ENCODE measurements at places on chromosomes 13 and 19. TPM values are rescaled to one million over a fixed set of nuclear protein-coding genes. Genes with fewer than 3 reads are reported as not detected.

GRCh38 chr13:65159803-65160202 is 2070.3 kb downstream of the PCDH9 start:
- no peak for DNase-seq

- no peak for DNase-seq
Measured at GRCh38 chr19:12778905-12779161, 3.5 kb upstream of the HOOK2 start.

GRCh38 chr19:44689290-44690130 is 9.4 kb upstream of the CEACAM16 start:
- DNase-seq, result peak; percentile 77

Gene CHERP
- 57.2 TPM for total RNA-seq

GRCh38 chr13:23467048-23467931 is 33.8 kb upstream of the SACS start:
- no peak for DNase-seq

DNA sequence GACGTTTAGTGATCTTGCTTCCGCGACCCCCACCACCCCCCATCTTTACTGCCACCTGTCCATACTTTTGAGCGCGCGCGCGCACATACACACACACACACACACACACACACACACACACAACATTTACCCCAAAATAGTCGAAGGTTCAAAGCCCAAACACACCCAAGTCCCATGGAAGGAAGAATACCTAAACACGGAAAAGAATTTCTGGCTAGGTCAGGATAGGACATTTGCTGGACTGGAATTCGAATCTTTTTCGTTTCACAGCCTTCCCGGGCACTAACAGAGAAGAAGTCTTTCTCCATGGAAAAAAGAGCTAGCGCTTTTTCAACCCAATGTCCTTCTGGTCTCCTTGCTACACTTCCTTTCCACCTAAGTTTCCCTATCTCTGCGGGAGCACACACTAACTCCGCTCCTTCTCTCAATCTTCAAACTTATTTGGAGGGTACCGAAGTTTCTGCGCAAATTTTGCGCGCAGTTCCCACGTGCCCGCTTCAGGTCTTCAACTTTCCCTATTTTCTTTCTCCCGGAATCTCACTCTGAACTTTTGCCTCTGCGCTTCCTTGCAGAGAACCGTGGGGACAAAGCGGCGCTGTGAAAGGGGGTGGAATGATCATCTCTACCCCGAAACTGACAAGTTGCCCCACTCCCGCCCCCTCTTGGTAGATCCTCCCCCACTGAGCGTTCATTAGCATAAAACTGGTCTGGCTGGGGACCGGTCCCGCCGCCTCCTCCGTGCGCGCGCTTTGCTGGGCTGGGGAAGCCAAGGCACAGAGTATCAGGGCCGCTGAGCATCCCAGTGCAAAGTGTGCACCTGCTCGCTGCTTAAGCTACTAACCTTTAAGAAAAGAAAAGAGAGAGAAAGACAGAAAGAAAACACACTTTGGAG is 2.7 kb downstream of the DACH1 start:
- no peak for DNase-seq

Gene MBD3L2
- total RNA-seq, result not detected

Gene FSTL3
- 0.64 TPM for total RNA-seq

GRCh38 chr13:60148918-60149317 is 14.8 kb downstream of the DIAPH3 start:
- no peak for DNase-seq

DNA sequence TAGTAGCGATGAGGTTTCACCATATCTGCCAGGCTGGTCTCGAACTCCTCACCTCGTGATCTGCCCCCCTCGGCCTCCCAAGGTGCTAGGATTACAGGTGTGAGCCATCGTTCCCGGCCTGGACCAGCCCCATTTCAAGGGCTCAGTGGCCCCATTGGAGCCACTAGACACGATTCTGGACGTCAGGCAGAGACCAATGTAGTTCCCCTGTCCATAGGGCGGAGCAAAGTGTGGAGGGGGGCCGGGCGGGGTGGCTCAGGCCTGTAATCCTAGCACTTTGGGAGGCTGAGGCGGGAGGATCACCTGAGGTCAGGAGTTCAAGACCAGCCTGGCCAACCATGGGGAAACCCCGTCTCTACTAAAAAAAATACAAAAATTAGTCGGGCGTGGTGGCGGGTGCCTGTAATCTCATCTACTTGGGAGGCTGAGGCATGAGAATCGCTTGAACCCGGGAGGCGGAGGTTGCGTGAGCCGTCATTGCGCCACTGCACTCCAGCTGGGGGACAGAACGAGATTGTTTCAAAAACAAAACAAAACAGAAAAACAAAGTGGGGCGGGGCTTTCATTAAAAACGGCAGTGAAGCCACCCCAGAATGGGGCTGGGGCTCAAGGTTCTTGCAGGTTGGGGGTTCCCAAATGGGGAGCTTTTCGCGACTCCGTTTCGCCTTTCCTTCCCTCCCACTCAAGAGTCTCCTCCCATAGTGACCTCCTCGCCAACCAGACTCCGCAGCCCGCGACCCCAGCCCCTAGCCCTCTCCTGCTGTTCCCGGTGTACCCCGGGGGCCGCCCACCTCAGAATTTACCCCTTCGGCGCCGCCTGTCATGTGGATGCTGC is 758 bp upstream of the TECR start:
- DNase-seq, result no peak

Gene C19orf44
- 1.9 TPM for total RNA-seq

Gene ZNF345
- 9.1 TPM for total RNA-seq

DNA sequence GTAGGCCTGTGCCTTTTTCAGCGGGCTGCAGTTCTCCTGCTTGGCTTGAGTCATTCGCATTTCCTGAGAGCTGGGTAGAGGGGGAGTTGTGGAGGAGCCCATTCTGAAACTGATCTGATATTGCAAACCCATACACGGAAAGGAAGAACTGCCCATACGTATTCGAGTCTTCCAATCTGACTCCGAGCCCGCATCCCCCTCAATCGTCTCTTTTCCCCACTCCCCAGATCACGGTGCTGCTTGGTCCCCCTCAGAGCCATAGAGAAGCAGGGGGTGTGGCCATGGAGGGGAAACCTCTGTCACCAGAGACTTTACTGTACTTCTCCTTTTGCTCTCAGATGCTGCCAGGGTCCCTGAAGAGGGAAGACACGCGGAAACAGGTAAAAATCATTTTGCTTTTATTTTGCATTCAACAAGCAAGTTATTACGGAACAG is at the start of gene CD22:
CD22 (plus strand) TSS at position 337 of the 435 bp plus-strand sequence. CDS start 2,854 bp downstream, outside the sequence.
- no peak for DNase-seq

DNA sequence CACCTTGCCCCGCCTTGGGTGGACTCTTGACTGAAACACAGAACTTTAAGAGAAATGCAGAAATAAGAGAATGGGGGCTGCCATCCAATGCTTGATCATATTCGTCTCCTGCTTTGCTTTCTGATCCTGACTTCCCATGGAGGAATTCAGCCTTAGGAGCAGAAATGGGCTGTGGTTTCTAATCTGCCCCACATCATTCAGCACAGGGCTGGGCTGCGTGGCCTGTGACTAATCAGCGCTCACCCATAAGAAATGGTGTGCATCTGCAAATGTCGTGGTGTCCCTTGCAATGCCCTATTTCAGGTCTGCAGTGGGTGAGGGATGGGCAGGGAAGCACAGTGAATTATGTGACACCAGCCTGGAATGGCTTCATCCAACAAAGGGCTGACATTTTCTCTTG is 60.7 kb upstream of the URI1 start:
- no peak for DNase-seq

DNA sequence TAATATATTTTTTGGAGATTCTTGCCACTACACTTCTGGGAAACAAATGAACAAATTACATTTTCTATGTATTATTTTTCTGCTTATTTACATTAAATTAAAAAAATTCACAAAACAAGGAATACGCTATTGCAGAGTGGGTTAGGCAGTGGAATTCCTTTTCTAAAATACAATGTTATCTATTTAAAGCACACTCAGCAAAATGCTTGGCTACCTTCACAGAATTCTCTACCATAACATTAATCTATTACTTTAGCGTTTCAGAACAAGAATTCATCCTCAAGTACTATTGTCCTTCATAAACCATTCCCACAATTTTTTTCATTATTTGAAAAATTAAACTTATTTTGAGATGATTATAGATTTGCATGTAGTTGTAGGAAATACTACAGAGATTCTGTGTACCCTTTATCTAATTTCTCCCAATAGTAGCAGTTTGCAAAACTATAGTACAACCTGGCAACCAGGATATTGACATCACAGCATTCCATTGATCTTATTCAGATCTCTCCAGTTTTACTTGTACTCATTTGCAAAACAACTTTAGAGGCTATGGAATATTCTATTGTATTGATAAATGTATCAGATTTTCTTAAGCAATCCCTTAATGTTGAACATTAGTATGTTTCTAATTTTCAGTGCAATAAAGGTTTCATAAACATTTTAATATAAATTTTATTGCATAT is 120.9 kb downstream of the DLEU7 start:
- DNase-seq, result no peak

GRCh38 chr13:113939944-113940297 is 34.0 kb downstream of the C13orf46 start:
- no peak for DNase-seq

DNA sequence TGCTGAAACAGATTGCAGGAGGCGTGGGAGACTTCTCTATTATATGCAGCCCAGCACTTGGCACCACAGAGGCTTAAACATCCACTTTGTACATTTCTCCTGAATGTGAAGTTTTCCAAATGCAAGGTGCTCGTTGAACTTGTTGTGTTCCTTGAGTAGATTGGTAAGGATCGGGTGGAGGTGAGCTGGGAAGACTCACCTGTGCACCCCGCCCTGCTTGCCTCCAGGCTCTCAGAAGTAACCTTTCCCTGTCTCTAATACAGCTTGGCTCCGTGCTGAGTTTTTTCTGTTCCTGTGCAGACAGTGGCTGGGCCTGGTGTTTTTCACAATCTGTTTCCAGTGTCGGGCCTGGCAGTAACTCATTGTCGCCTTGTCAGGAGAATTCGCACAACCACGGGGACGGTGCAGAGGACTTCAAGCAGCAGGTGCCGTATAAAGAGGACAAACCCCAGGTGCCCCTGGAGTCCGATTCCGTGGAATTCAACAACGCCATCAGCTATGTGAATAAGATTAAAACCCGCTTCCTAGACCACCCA is 12.3 kb downstream of the SIN3B start:
- no peak for DNase-seq

GRCh38 chr13:33454844-33455705 is 169.5 kb upstream of the STARD13 start:
- no peak for DNase-seq

GRCh38 chr13:50783066-50783465 is 60.4 kb downstream of the DLEU7 start:
- DNase-seq, result no peak

- DNase-seq, result peak; percentile 62
Measured at GRCh38 chr19:5718579-5719273, 1.2 kb downstream of the LONP1 start.

- DNase-seq, result no peak
Measured at GRCh38 chr19:46660551-46661019, 397 bp downstream of the DACT3 start.

- no peak for DNase-seq
Measured at GRCh38 chr19:53868091-53868891, 608 bp downstream of the MYADM start.

DNA sequence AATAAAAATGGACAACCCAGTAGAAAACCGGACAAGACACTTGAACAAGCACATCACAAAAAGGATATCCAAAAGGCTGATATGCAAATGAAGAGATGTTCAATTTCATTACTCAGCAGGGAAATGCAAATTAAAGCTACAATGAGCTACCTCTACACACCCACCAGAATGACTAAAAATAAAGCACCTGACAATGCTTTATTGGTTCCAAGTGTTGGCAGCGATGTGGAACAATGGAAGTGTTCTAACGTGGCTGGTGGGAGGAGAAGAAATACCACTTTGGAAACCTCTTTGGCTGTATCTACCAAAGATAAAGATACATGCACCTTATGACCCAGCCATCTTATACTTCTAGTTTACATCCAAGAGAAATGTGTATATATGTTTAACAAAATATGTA is 3.7 kb upstream of the ACP7 start:
- DNase-seq, result no peak

GRCh38 chr13:103044056-103044455 is 22.2 kb downstream of the SLC10A2 start:
- DNase-seq, result no peak

DNA sequence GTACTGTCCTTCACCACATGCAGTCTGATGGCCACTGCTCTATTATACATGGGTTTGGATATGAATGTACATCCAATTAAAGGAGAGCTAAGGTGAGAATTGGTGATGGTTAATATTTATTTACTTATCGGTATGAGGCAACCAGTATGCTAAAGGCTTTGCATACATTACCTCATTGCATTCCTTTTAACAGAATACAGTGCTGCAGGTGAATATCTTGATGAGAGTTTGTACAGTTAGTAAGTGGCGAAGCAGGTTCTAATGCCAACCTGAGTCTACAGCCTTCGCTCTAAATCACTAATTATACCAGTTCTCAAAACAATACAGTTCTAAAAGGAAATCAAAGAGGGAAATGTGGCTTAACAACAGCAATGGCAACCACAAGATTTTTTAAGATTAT is 284.1 kb downstream of the ITGBL1 start:
- no peak for DNase-seq

Gene ZSCAN4
- not detected for total RNA-seq

Gene NKG7
- 1.8 TPM for total RNA-seq

- peak; percentile 41 for DNase-seq
Measured at GRCh38 chr19:1767464-1767933, 14.2 kb downstream of the ONECUT3 start.

DNA sequence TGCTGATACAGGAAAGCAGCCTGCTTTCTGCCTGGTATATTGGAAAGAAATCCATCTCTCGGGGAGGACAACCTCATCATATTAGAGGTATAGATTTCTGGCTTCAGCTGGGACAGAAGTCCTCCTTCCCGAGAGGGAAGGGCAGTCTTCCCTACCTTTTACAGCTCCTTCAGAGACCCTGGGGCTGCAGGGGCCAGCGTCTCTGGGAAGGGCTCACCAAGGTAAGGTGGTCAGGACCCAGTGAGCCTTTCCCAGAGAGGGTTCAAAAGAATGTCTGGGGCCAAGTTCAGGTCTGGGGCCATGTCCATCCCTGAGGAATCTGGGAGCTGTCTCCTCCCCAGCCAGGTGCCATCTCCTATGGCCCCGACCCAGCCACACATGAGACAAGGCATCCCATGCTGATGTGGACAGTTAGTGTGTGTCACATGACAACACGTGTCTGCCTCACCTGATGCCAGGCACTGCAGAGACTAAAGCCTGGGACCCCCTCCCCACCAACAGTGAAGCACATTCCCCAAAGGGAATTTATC is 136.4 kb downstream of the URI1 start:
- no peak for DNase-seq

DNA sequence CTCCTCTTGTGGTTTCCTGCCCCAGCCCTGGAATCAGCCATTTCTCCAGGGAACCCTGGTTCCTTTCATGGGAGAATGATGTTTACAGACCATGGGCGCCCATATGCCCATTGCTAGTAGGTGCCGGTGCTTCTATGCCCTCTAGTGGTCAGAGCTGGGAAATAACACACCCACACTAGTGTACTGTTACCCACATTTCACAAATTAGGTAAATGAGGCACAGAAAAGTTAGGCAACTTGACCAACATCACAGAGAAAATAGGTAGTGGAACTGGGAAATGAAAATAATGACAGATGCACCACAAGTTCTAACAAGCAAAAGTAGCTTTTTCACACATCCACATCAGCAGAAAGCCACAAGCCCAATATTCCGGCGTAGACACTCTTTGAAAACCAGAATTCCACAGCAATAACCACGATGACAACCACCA is 1.3 kb upstream of the CEACAM3 start:
- peak; percentile 68 for DNase-seq

Gene PLIN4
- not detected for total RNA-seq
